ENCODE measurements at places on chromosomes 11 and 22.

- DNase-seq: no peak
These were observed 58.3 kb downstream of the CDKN1C start for GRCh38 chr11:2827256-2827655.

- DNase-seq: no peak
These were observed 20.3 kb downstream of the CCDC83 start for GRCh38 chr11:85875505-85875904.

GRCh38 chr11:73164803-73165540 is 22.9 kb upstream of the FCHSD2 start:
- DNase-seq: no peak

GRCh38 chr11:119473226-119473625 is 50.3 kb upstream of the THY1 start:
- DNase-seq: no peak

GRCh38 chr11:4184163-4184916 is 89.7 kb downstream of the RRM1 start:
- DNase-seq: no peak

- no peak for DNase-seq
These were observed 639.7 kb downstream of the TBC1D22A start for GRCh38 chr22:47401976-47402770.

DNA sequence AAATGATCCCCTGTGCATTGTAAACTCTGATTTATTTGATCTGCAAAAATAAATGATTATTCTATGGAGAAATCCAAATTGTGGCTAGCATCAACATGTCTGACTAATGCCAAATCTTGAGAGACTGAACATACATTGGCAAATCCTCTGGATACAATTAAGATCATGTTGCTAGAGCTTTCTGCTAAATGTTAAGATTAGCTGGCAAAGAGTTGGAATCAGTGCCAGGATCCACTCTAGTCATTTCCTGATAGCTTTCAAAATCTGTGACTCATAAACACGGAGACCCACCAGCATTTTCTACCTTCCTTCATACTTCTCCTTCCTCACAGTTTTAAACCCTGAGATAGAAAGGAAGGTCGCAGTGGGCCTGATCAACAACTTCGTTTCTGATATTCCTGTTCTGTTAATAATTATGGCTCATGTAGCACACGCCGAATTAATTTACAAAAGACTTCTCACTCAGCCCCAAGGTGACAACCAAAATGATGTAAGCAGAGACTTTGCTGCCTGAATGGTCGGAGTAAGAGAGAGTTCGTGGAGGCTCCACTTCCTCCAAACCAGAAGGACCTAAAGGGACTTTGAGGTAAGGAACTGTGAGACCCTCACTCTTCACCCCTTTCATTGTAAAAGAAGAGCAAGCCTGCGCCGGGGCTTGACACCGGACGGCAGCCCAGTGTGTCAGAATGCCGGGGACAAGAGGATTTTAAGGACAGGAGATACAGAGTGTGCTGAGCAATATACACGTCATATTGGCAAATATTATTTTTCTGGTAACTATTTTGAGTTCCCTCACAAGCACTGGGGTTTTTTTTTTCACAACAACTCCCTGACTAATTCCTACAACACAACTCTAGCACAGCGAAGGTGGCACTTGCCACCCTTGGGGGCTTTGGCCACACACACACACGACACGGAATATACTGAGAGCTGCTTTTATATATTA is 42.0 kb downstream of the SERPINH1 start:
- no peak for DNase-seq

DNA sequence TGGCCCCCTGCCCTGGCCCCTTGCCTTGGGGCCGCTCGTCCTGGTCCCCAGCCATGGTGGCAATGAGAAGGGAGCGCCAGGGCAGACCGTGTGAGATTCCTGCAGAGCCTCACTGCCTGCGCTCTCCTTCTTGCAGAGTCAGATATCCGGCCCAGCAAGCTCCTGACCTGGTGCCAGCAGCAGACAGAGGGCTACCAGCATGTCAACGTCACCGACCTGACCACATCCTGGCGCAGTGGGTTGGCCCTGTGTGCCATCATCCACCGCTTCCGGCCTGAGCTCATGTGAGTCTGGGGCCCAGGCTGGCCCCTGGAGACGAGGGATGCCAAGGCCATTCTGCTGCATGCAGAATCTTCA is 114.1 kb downstream of the MICAL2 start:
- no peak for DNase-seq

GRCh38 chr11:58616594-58616993 is 5.9 kb upstream of the CNTF start:
- peak; percentile 57 for DNase-seq

DNA sequence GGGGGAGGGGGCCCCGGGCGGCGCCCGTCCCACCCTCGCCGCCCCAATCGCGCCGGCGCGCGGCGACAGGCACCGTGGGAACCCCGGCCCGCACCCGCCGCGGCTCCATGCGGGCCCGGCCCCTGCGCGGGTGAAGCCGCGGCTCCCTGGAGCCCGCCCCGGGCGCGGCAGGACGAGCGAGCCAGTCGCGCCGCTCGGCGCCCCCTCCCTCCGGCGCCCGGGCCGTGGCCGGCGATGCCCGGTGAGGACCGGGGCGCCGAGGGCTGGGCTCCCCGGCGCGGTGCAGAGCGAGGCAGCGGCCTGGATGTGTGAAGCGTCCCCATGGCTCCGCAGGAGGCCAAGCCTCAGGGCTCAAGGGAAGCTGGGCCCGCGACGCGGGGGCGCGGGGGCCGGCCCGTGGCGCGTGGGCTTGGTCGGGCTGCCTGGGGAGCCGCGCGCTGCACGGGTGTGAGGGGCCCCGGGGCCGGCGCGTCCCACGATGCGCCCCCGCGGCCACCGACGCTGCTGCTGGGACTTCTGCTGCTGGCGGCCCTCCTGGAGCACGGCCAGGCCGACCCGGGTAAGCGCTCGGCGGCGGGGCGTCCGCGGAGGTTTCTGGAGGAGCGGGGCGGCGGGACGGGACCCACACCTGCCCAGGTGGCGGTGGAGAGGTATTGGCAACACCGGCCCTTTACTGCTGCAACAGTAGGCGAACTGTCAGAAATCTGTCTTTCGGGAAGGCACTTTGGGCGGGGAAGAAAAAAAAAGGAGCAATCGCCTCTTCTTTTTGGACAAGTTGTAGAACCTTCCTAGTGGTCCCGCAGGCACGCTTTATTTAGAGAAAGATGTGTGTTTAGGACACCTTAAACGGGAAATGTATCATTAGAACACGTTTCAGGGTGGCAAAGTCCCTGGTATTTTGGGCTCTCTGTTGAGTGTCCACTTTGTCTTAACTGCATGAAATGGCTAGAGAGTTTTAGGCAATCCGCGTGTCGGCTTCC is 119.4 kb downstream of the HIPK3 start:
- DNase-seq: no peak

GRCh38 chr11:92311616-92312449 is 87.2 kb downstream of the FAT3 start:
- DNase-seq: no peak

GRCh38 chr11:910044-910588 is 494 bp downstream of the CHID1 start:
- no peak for DNase-seq

Measured in hematopoietic multipotent progenitor cell treated with erythropoietin and hydrocortisone succinate and interleukin-3 and kit ligand, for 15 days (in vitro differentiated cells).